ENCODE measurements at places on chromosomes 2 and 18.

DNA sequence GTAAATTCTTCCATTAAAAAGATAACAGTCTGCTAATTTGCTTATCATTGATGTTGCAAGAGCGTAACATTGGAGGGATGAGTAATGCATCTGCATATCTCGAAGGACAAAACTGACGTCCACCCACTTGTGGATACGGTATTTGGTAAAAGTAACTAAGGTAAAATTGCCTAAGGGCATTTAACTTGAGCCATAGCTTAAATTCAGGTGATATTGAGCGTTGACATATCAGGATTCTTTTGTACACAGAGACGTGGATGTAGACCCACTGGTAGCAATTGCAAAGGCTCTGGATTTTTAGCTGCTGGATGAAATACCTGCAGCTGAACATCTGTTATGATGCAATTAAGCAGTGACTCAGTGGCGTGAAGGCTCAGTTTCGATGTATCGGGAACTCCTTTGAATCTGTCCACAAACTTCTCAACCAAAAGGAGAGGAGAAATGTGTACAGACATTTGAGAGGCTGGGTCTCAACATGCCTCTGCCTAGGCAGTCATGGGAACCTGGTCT, 119.3 kb downstream of the SPTBN1 start:
- peaks cover 73% of the 10 kb centered on the region for H3K4me1 ChIP-seq
- no peaks in the 10 kb centered on the region for H3K27me3 ChIP-seq
- peak overlapping the region; percentile 12 for H3K27ac ChIP-seq
- H3K36me3 ChIP-seq: no peaks in the 10 kb centered on the region
- H3K4me3 ChIP-seq: no peak overlapping the region

- H3K27ac ChIP-seq: no peak overlapping the region
- H3K27me3 ChIP-seq: no peaks in the 10 kb centered on the region
- no peak for DNase-seq
- H3K36me3 ChIP-seq: no peaks in the 10 kb centered on the region
These were observed 84.3 kb downstream of the NETO1 start for GRCh38 chr18:72783530-72783929.

DNA sequence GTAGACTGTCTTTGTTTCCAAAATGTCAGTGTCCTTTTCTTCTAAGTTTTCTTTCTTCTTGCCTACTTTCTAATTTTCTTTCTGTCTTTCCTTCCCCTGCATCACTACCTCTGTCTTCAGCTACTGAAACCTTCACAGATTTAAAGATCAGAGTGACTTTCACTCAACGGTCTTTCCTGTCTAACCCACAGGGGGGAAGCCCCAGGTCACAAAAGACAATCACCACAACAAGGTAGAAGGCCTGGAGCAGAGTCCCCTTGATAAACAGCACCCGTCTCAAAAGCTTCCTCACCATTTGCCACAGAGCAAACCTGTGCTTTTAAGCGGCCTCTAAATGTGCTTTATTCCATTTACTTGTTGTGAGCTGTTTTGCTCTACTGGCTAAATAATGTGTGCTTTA, 665.4 kb downstream of the BCL11A start:
- no peak for DNase-seq
- H3K36me3 ChIP-seq: no peaks in the 10 kb centered on the region
- H3K27ac ChIP-seq: no peak overlapping the region
- H3K4me1 ChIP-seq: no peaks in the 10 kb centered on the region
- no peaks in the 10 kb centered on the region for H3K27me3 ChIP-seq

DNA sequence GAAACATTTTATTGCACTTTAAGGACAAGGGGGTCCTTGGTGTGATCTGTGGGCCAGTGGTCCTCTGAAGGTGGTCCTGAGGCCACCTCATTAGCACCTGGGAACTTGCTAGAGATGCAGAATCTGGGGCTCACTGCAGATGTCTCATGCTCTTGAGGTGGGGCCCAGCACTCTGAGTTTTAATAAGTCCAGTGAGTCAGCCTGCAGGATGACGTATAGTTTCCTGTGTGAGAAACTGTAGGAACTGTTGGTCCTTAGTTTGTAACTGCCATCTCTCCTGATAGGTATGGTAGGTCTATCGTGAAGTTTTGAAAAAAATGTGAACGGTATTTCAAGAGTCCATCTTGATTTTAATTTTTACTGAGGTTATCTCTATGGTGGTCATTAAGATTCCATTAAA, 2.8 kb downstream of the TRPM8 start:
- no peaks in the 10 kb centered on the region for H3K36me3 ChIP-seq
- DNase-seq: no peak
- H3K27me3 ChIP-seq: peaks cover 4% of the 10 kb centered on the region
- H3K27ac ChIP-seq: no peak overlapping the region

- no peak overlapping the region for H3K4me3 ChIP-seq
- DNase-seq: no peak
- no peaks in the 10 kb centered on the region for H3K36me3 ChIP-seq
- no peaks in the 10 kb centered on the region for H3K27me3 ChIP-seq
These were observed 465.9 kb downstream of the EPHA4 start for GRCh38 chr2:221106241-221106640.
